OCI-M1 (cell line): ENCODE measurements at places on chromosomes 12 and 14.
A peak's percentile ranks its signal among the peaks of the same experiment; 100 is the strongest.

GRCh38 chr14:55361190-55361589 lies 50.4 kb downstream of the ATG14 start:
- DNase-seq = no peak

DNA sequence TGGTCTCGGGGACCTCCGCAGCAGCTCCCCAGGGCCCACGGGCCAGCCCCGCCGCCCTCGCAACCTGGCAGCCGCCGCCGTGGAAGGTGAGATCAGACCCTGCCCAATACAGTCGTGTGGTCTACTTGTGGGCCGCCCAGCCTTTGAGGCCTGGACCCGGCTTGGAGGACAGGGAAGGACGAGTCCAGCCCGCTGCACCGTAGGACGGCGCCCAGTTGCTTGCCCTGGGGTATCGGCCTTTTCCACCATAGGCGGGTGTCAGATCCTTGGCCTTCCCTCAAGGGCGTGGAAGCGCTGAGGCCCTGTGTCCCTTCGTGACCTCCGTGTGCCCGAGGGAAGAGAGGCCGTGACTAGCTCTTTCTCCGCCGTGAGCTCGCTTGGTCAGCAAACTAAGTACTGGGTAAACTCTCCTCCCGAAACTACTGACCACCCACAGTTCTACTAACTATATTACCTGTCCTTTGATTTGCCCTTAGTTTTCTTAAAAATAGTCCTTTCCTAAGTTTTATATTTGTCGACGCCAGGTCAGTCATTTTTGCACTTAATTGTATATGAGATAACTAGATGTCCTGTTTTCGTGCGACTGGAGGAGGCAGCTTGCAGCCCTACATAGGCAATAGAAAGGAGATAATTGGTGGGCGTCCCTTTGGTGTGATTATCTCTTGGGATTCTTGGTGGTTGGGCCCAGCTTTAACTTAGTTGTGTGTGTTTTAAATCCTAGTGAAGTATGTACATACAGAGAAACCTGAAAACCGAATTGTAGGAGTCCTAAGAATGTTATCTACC lies 757 bp downstream of the SLC25A3 start:
- DNase-seq = peak; percentile 57

DNA sequence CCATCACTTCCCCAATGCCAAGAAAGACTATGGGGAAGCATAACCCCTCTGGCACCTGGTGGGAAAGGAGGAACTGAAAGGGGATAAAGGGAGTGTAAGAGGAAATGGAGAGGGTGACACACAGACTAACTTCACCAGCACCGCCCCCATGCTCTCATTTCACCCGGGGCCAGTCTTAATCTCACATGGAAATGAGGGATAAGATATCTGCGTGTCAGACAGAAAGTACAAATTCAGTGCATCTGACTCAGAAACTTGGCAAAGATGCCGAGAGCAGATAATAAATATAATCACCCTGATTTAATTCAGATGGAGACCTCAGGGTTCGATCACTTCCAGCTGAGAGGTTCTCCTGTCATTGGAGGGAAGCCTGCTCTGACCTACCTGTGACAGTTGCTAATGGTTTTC lies 191.6 kb downstream of the DUSP6 start:
- peak; percentile 67 for DNase-seq

DNA sequence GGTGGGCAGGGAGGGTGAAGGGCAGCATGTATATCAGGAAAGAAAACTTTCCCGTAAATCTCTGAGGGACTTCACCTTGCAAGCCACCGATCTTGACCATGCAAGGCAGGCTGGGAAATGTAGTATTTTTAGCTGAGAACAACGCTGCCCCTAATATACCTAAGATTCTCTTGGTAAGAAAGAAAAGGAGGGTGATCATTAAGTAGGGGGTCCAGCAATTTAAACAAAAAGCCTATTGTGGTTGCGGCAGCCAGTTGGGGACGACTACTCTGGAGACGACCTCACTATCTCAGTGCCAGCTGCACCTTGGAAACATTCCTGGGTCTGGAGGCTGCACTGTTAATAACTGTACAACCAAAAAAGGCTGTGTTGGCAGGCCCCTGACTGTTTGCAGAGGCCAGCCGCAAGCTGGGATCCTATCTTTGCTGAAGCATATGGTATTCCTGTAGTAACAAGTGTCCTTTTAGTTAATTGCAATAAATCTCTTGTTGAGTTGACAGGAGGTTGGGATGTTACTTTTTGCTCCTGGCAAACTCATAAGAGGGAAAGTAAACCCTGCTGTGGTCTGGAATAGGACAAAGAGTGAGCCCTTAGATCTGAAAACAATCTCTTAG lies 6.4 kb downstream of the APOLD1 start:
- DNase-seq = no peak

DNA sequence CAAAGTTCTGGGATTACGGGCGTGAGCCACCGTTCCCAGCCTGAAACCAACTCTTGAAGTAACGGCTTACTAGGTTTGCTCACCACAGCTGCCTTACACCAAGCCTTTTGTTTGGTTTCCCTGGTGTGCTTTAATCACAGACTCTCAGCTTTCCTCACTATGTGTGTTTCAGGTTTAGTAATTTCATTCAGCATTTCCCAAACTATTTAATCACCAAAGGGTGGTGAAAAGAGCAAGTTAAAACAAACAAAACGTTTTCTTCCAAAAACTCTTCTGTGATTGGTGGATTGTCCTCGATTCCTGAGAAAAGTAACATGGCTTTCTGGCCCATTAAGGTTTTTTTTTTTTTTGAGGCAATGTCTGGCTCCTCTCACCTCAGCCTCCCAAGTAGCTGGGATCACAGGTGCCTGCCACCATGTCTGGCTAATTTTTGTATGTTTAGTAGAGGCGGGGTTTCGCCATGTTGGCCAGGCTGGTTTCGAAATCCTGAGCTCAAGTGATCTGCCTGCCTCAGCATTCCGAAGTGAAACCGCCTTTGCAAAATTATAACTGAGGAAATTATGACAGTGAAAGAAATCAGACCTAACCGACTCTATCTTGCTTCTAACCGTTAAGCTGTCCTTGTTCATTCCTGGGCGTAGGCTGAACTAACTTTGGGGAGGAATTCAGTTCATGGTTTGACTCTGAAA lies 1.5 kb upstream of the ZFYVE26 start:
- no peak for DNase-seq

- peak; percentile 69 for DNase-seq
These were observed 41.6 kb downstream of the ITPR2 start for GRCh38 chr12:26791301-26791791.
